ENCODE measurements at places on chromosomes 2 and 18. TPM values are rescaled to one million over a fixed set of nuclear protein-coding genes. Genes with fewer than 3 reads are reported as not detected.

- H3K36me3 ChIP-seq: no peaks in the 10 kb centered on the region
- peak overlapping the region; percentile 92 for H3K27ac ChIP-seq
- no peaks in the 10 kb centered on the region for H3K27me3 ChIP-seq
- peaks cover 97% of the 10 kb centered on the region for H3K4me1 ChIP-seq
These were observed 49.7 kb downstream of the SH3BP4 start for GRCh38 chr2:235001237-235002133.

GRCh38 chr18:51637881-51638280 is 440.4 kb upstream of the MEX3C start:
- H3K27me3 ChIP-seq: no peaks in the 10 kb centered on the region
- H3K4me1 ChIP-seq: no peaks in the 10 kb centered on the region
- no peaks in the 10 kb centered on the region for H3K36me3 ChIP-seq

DNA sequence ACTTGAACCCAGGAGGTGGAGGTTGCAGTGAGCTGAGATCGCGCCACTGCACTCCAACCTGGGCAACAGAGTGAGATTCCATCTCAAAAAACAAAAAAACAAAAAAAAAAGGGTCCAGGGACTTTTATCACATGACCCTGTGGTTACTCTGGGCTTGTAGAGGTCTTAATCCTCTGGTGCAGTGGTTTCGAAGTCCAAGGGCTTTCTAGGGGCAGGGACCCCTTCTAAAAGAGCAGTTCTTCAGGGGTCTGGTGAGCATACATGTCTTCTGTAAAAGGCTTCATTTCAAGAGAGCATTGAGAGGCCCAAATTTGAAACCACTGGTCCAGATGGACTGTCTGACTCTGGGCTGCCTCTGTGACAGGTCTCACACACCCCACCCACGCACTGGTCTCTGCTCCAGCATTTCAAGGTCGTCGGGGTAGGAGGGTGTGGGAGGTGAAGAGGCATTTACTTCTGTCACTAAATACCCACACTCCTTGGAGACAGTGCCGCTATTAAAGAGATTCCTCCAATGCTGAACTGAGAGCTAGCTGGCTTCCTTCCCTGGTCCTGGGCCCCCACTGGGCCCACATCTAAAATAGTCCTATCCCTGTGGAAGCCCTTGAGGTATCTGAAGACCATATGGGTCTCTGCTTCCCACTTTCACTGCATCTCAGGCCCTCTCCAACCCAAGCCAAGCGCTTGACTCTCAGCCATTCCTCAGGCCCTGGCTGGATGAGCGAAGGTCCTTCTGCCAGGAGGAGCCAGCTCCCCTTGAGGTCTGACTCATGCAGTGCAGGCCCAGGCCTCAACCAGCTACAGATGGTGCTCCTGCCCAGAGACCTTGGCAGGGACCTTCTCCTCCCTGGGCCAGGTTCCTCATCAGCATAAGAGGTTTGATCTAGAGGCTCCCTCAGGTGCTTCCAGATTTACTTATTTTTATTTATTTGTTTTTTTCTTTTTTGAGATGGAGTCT is 44.8 kb downstream of the PAX8 start:
- no peak for DNase-seq
- H3K27ac ChIP-seq: no peak overlapping the region
- H3K4me3 ChIP-seq: no peak overlapping the region
- H3K4me1 ChIP-seq: peaks cover 20% of the 10 kb centered on the region
- no peaks in the 10 kb centered on the region for H3K36me3 ChIP-seq

GRCh38 chr2:232504438-232504837 is 15.8 kb upstream of the PRSS56 start:
- H3K4me1 ChIP-seq: peaks cover 22% of the 10 kb centered on the region
- DNase-seq: no peak
- H3K27me3 ChIP-seq: no peaks in the 10 kb centered on the region

GRCh38 chr18:9422816-9423519 is 52.3 kb upstream of the RALBP1 start:
- no peaks in the 10 kb centered on the region for H3K27me3 ChIP-seq
- H3K4me3 ChIP-seq: no peak overlapping the region
- H3K27ac ChIP-seq: no peak overlapping the region
- H3K4me1 ChIP-seq: no peaks in the 10 kb centered on the region
- no peaks in the 10 kb centered on the region for H3K36me3 ChIP-seq

DNA sequence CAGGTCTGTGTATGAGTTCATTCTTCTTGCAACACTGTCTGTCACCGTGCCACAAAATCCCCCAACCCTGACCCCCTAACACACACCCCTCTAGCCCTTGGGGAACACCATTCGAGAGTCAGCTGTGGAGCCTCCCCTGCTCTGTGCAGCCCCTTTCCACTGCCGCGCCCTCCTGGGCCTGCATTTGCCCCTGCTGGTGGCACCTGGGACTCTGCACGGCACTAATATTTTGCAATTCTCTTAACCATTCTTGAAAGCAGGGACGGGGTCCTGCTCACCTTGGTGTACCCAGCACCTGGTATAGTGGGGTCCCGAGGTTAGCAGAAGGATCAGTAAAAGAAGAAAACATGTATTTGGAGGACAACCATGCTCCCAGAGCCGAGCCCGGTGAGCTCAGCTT is 124.0 kb downstream of the HDAC4 start:
- no peaks in the 10 kb centered on the region for H3K4me1 ChIP-seq
- no peaks in the 10 kb centered on the region for H3K36me3 ChIP-seq
- H3K4me3 ChIP-seq: no peak overlapping the region
- DNase-seq: no peak
- no peaks in the 10 kb centered on the region for H3K27me3 ChIP-seq
- H3K27ac ChIP-seq: no peak overlapping the region

- H3K27ac ChIP-seq: no peak overlapping the region
- no peaks in the 10 kb centered on the region for H3K27me3 ChIP-seq
- peaks cover 5% of the 10 kb centered on the region for H3K4me1 ChIP-seq
- DNase-seq: no peak
These were observed 101.2 kb downstream of the UBR3 start for GRCh38 chr2:169928463-169928864.

DNA sequence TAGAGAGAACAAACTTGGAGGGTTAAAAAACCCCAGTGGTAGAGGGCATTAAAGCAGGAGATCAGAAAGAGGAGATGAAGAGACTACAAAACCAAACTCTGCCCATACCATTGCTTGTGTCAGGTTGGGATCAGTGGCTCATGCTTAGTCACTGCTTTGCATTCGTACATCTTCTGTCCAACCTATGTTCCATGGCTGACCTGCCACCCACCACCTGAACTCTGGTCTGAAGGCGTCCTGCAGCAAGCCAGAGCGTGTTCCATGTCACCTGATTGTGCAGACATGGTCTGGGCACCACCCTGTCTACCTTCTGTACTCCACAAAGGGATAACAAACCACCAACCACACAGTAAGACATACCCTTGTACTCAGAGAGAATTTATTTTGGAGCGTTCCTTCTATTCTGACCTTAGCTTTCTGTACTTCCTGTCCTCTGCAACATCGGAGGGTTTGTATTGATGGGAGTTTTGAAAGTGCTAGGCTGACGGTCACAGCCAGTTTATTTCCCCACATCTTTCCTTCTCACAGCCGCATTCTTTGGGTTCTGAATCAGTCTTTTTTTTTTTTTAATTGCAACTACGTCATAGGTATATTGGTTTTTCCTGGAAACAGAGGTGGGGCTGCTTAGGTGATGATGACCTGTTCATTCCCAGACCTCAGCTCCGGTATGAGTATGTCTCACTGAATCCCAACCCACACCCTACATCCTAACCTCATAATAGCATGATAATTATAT is 88.3 kb downstream of the SOWAHC start:
- no peaks in the 10 kb centered on the region for H3K36me3 ChIP-seq
- H3K27ac ChIP-seq: no peak overlapping the region
- H3K4me3 ChIP-seq: no peak overlapping the region
- H3K27me3 ChIP-seq: no peaks in the 10 kb centered on the region
- no peak for DNase-seq

DNA sequence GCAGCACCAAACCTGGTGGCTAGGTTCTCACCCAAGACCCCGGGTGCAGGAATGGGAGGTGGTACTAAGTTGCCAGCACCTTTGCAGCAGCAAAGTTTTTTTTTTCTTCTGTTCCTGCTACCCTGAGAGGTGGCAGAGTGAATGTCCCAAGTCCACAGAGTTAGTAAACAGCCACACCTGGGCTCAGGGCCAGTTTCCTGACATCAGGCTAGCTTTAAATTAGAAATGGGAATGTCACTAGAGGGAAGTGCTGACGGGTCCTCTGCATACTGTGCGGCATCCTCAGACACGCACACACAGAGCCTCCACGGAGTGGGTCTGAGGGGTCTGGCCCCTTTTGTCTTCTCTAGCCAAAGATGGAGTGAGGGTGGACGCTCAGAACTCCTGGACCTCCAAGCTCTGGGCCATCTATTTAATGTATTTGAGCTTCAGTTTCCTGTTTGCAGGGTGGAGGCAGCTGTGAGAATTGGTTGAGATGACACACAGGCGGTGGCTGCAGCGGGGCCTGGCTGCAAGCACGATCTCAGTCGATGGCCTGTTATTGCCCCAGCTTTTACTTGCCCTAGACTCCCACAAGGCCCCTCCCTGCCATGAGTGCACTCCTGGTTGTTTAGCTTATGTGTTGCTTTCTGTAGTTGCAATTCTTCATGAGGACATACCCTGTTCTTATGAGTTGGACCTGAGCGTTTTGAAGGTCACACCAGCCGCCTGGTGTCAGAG is 751.4 kb upstream of the HS6ST1 start:
- DNase-seq: peak; percentile 69
- H3K4me1 ChIP-seq: peaks cover 27% of the 10 kb centered on the region
- no peak overlapping the region for H3K27ac ChIP-seq
- no peaks in the 10 kb centered on the region for H3K36me3 ChIP-seq

GRCh38 chr18:6428851-6429395 is 14.2 kb upstream of the L3MBTL4 start:
- H3K27ac ChIP-seq: no peak overlapping the region
- no peaks in the 10 kb centered on the region for H3K4me1 ChIP-seq
- H3K36me3 ChIP-seq: no peaks in the 10 kb centered on the region
- H3K27me3 ChIP-seq: no peaks in the 10 kb centered on the region

DNA sequence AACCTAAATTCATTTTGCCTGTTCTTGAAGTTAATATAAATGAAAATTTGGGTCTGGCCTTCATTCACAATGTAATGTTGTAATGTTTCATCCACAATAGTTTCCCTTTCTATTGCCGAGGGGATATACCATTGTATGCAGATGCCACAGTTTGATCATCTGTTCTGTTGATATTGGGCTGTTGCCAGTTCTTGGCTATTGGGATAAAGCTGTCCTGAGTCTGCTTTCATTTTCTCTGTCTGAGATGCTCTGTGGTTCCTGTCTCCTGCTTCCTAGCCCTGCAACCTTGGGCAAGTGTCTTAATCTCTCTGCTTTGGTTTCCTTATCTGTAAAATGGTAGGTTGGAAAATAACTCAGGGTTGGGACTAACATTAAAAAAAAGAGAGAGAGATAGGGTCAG is 25.2 kb downstream of the B3GNT2 start:
- H3K4me1 ChIP-seq: peaks cover 56% of the 10 kb centered on the region
- no peaks in the 10 kb centered on the region for H3K36me3 ChIP-seq
- H3K27me3 ChIP-seq: no peaks in the 10 kb centered on the region
- peak; percentile 2 for DNase-seq

DNA sequence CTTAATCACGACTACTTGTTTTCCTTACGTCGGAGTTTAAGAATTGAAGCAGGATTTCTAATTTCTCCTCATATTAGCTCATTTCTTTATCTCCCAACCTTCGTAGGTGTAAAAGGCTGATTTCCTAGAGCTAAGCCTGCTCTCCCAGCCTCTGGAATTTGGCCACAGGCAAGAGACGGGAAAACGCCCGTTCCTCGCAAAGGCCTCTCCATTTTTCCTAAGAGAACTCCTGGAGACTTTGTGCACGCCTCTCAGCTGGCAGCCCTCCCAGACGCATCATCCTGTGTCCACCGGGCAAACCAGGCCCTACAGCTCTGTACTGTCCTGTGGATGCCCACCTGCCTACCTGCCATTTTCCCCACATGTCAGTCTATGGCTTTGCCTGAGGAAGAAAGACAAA is 106.3 kb downstream of the FTCDNL1 start:
- H3K27ac ChIP-seq: no peak overlapping the region
- no peak overlapping the region for H3K4me3 ChIP-seq
- DNase-seq: no peak
- H3K27me3 ChIP-seq: no peaks in the 10 kb centered on the region
- peaks cover 3% of the 10 kb centered on the region for H3K4me1 ChIP-seq
- H3K36me3 ChIP-seq: no peaks in the 10 kb centered on the region

- H3K27me3 ChIP-seq: no peaks in the 10 kb centered on the region
- DNase-seq: no peak
- H3K36me3 ChIP-seq: no peaks in the 10 kb centered on the region
- H3K4me1 ChIP-seq: no peaks in the 10 kb centered on the region
- no peak overlapping the region for H3K4me3 ChIP-seq
- H3K27ac ChIP-seq: no peak overlapping the region
These were observed 47.7 kb downstream of the SLC9A2 start for GRCh38 chr2:102667072-102667471.

GRCh38 chr18:350953-351572 is 83.2 kb upstream of the THOC1 start:
- no peak for DNase-seq
- no peaks in the 10 kb centered on the region for H3K36me3 ChIP-seq
- H3K4me3 ChIP-seq: no peak overlapping the region
- no peaks in the 10 kb centered on the region for H3K27me3 ChIP-seq
- no peak overlapping the region for H3K27ac ChIP-seq

DNA sequence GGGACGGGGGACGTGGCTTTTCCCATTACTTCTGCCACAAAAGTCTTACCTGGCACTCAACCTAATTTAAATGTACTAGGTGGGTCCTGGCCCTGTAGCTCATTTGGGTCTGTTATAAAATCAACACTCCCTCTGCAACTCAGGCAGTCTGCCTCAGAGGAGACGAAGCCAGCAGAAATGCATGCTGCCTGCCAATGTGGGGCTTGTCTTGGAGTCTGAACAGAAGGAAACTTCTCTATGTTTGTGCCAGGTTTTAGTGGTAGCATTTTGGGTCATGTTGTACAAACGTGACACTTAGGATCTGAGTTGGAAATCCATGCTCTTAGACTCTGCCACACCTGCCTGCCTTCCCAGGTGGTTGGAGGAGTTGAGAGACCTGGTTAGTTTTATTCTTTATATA is 292.5 kb upstream of the FAM98A start:
- H3K27me3 ChIP-seq: no peaks in the 10 kb centered on the region
- no peaks in the 10 kb centered on the region for H3K4me1 ChIP-seq
- H3K36me3 ChIP-seq: no peaks in the 10 kb centered on the region
- H3K27ac ChIP-seq: no peak overlapping the region
- no peak for DNase-seq

DNA sequence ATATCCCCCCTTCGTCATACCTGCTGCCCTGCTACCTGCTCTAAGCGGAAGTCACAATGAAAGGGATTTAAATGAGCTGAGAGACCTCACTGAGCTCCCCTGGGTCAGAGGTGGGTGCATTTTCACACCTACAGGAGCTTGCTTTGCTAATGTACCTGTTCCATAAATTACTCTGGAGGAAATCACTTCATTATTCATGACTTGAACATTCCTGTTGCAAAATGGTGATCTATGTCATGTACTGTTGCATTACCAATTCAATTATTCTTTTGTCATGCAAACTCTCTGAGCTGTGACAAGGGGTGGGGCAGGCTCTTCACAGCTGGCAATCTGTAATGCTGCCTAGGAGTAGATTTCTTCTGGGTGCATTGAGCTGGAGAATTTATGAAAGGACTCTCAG is 761.3 kb downstream of the TSN start:
- H3K36me3 ChIP-seq: no peaks in the 10 kb centered on the region
- H3K27ac ChIP-seq: no peak overlapping the region
- H3K4me1 ChIP-seq: no peaks in the 10 kb centered on the region
- DNase-seq: no peak

- no peaks in the 10 kb centered on the region for H3K27me3 ChIP-seq
- no peak for DNase-seq
- no peak overlapping the region for H3K27ac ChIP-seq
- H3K4me1 ChIP-seq: no peaks in the 10 kb centered on the region
- H3K4me3 ChIP-seq: no peak overlapping the region
These were observed 22.8 kb downstream of the EHD3 start for GRCh38 chr2:31256611-31257382.

HAAO gene
- total RNA-seq: 30.3 TPM

SCTR gene
- total RNA-seq: 183 TPM

AGXT gene
- 1.6 TPM for total RNA-seq

STARD6 gene
- not detected for total RNA-seq

All from body of pancreas (tissue), 4 donors.